NCI-H187 (cell line): ENCODE measurements at places on chromosomes 3 and 15.
A peak's percentile ranks its signal among the peaks of the same experiment; 100 is the strongest.

- no peak for DNase-seq
Measured at GRCh38 chr3:129278966-129279906, 566 bp downstream of the HMCES start.

DNA sequence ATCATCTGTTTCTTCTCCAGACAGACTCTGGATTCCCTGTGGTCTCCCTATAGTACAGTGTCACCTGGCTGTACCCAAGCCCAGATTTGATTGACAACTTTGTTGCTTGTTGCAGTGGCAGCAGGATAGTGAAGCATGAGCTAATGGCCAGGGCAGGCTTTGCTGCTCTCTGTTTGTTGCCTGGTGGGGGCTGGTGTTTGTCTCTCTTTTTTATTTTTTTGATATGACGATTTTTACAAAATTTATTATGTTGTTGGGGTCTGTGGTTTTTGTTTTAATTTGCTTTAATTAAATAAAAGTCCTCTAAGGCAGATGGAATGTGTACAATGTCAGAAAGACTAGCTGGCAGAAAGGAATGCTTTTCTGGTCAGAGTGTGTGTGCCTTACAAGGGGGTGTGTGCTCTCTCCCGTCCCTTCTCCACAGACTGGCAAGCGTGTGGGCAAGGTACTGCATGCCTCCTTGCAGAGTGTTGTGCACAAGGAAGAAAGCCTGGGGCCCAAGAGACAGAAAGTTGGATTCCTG is 15.2 kb upstream of the CLEC3B start:
- no peak for DNase-seq

DNA sequence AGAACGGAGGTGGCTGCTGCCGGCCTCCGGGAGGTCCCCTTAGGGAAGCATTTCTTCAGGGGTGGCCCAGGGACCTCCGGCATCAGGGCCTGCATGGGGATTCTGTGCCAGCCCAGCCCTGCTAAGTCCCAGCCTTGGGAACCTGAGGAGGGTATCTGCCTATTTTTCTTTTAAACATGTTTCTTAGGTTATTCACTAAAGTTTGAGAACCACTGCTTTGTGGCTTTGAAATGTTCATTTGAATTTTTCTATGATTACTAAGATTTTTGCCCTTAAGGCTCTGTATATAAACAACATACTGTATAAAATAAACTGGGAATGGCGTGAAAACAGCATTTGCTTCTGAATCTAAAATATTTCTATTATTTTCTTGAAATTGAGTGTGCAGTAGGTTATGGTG is 24.4 kb downstream of the FAN1 start:
- no peak for DNase-seq

DNA sequence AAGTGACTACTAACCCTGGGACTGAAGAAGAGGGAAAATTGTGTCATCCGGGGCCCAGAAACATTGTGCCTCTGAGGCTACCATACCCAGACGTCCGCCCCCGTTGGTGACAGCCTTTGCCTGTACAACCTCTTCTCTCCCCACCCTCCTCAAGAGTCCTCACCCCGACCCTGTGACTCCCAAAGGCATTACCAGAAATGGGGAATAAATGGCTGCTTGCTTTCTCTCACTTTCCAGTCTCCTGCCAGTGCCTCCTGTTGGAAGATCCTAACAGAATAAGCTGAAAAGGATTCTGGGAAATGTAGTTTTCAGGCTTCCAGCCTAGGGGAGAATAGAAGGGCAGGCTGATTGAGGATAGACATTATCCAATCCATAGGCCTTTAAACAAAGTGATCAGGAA is 30.8 kb upstream of the SLC25A36 start:
- no peak for DNase-seq

GRCh38 chr3:171790898-171791691 is 19.2 kb downstream of the PLD1 start:
- DNase-seq: no peak

- DNase-seq: peak; percentile 1
Measured at GRCh38 chr15:90482124-90483011, 47.4 kb upstream of the CRTC3 start.

GRCh38 chr15:85579957-85580694 is 199.7 kb downstream of the AKAP13 start:
- DNase-seq: no peak

GRCh38 chr15:38882221-38882620 is 317.6 kb upstream of the RASGRP1 start:
- no peak for DNase-seq

DNA sequence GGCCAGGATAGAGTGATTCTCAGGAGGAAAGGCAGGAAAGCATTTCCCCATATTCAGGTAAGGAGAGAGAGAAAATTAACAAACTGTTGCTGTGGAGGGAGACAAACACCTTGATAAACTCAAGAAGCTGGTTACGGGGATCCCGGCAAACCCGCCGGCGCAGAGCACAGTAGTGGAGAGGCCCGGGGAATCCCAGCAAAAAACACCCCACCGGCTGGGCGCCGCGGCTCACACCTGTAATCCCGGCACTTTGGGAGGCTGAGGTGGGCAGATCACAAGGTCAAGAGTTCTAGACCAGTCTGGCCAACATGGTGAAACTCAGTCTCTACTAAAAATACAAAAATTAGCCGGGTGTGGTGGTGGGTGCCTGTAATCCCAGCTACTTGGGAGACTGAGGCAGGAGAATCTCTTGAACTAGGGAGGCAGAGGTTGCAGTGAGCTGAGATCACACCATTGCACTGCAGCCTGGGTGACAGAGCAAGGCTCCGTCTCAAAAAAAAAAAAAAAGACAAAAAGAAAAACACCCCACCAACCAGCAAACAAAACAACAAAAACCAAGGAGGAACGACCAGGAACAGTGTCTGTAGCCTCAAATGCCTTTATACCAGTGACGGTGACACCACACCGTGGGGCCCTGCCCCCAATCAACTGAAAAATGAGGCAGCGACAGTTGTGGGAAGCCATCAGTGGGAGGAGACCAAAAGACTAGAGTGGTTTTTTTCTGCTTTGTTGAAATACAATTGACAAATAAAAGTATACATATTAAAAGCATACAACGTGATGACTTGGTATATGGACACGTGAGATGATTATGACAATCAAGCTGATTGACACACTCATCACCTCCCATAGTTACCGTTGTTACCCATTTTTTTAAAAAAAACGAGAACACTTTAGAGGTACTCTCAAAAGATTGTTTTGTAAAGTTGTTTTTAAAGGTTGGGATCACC is 40.2 kb upstream of the IDH2 start:
- no peak for DNase-seq

GRCh38 chr3:48467473-48468267 is 21.1 kb downstream of the ATRIP start:
- no peak for DNase-seq

DNA sequence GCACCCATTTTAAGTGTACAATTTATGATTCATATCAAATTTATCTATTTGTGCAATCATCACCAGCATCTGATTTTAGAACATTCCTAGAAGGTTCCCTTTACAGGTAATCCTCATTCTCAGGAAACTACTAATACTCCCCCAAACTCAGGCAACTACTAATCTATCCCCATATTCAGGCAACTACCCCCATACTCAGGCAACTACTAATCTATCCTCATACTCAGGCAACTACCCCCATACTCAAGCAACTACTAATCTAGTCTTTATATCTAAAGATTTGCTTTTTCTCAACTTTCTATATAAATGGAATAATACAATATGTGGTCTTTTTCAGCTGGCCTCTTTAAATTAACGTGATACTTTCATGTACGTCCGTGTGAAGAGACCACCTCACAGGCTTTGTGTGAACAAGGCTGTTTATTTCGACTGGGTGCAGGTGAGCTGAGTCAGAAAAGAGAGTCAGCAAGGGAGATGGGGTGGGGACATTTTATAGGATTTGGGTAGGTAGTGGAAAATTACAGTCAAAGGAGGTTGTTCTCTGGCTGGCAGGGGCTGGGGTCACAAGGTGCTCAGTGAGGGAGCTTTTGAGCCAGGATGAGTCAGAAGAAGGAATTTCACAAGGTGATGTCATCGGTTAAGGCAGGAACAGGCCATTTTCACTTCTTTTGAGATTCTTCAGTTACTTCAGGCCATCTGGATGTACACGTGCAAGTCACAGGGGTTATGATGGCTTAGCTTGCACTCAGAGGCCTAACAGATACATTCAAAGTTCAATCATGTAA is 1444.5 kb upstream of the CADM2 start:
- no peak for DNase-seq

GRCh38 chr15:90004252-90004651 is 3.1 kb downstream of the ZNF710 start:
- no peak for DNase-seq
